ENCODE measurements at places on chromosomes 11 and 22.

DNA sequence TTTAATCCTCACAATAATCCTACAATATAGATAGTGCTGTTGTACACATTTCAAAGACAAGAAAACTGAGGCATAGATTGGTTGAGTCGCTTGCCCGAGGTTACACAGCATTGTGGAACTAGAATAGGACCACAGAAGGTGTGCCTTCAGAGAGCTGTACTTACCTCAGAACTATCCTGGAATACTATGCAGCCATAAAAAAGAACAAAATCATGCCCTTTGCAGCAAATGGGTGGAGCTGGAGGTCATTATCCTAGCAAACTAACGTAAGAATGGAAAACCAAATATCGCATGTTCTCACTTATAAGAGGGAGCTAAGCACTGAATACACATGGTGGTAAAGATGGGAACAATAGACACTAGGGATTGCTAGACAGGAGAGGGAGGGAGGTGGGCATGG, 15.7 kb upstream of the NAV2 start:
- DNase-seq = no peak

GRCh38 chr11:124085997-124086846, 29.0 kb upstream of the VWA5A start:
- no peak for DNase-seq

- DNase-seq = no peak
Observed at GRCh38 chr11:12139144-12139881, 28.9 kb downstream of the MICAL2 start.

DNA sequence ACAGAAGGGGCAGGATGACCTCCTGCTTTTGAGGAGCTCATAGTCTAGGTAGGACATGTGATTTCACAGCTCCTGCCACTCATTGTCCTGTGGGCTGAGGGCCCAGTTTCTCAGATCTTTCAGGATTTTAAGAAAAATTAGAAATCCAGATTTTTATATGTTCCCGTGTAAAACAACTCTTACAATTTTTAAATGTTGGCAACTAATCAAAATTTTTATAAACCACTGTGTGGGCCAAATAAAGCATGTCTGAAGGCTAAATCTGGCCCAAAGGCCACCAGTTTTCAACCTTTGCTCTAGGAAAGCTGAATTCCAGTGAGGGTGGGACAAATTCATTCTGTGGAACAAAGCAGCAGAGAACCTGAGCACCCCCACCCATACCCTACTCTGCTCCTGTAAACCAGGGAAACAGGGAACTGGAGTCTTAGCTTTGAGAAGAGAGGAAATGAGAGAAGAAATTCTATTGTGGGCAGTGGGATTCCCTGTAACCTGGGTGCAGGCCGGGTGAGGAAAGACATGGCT, 20.6 kb downstream of the LRRC32 start:
- DNase-seq = no peak

DNA sequence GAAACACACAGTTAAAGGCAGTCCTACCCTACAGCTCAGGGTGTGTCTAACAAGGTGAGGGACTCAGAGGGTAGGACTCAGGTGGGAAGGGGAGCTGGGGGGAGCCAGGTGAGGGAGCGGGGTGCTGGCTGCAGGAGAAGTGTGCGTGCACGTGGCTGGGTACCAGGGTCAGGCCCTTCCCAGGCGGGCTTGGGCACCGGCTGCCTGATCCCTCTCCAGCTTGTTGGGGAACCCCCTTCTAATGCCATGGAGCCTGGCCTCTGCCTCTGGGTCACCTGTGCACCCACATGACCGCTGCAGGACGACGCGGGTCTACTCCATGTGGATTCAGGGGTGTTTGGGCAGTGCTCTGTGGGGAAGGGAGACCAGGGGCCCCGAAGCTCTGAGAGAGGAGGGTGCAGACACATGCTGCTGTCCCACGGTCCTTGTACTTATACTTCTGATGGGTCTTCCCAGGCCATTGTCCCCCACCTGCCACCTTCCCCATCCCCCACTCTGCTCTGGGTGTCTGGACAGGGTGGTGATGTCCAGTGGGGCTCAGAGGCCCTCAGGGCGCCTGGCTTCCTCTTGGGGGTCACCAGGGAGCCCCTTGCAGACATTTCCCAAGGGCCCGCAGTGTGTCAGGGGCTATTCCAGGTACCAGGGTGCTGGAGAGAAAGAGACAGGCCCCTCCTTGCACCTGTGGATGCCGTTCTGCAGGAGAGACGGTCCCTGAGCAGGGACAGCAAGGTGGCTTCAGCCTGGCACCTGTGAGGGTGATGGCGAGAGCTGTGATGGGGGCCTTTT, 10.4 kb upstream of the MRGPRD start:
- no peak for DNase-seq

DNA sequence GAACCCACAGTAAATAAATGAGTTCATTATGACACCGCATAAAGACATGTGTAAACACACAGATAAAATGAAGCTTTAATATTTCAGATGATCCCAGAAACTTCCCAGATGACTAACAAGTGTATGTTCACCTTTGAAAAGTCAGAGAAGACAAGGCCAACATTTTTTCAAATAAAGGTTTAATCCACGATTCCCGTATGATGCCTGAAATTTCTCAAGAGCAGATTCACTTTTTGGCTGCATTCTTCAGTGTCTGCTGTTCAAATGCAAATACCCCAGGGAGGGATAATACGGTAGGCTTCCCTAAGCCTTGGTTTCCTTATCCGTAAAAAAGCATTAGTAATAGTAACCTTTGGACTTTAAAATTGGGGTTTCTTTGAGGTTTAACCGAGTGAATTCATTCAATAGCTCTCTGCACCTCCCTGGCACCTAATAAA, 62.5 kb downstream of the SYTL2 start:
- no peak for DNase-seq

DNA sequence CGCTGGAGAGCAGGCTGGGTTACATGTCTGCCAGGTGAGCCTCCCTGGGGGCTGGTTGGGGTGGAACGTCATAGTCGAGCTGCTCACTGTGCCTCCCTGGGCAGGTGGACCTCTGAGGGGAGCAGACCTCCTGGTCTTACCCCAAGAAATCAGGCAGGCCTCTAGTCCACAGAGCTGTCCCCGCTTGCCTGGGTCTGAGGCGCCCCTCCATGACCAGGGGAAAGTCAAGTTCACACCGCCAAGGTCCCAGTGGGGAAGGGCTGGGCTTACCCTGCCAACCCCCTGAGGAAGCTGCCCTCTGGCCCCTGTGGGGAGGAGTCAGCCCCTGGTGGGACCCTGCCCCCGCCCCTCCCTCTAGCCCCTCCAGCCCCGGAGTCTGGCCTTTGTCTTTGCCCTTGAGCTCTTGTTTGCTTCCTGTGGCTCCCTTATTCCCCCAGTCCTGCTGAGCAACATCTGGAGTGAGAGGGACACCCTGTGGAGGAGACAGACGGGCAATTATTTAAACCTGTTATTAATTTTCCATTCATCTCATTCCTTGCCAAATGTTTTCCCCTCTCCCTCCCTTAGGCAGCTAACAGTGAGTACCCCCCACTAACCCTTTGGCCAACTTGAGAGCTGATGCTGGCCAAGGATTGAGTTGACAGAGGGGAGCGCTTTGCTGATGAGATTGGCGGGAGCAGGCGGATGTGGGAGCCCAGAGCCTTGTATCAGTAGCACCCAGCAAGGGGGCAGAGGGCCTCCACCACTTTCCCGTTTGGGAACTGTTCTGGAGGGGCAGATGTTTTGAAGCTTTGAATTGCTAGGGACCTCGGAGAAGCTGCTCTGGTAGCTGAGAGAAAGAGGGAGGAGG, 83.4 kb downstream of the CEP164 start:
- no peak for DNase-seq

DNA sequence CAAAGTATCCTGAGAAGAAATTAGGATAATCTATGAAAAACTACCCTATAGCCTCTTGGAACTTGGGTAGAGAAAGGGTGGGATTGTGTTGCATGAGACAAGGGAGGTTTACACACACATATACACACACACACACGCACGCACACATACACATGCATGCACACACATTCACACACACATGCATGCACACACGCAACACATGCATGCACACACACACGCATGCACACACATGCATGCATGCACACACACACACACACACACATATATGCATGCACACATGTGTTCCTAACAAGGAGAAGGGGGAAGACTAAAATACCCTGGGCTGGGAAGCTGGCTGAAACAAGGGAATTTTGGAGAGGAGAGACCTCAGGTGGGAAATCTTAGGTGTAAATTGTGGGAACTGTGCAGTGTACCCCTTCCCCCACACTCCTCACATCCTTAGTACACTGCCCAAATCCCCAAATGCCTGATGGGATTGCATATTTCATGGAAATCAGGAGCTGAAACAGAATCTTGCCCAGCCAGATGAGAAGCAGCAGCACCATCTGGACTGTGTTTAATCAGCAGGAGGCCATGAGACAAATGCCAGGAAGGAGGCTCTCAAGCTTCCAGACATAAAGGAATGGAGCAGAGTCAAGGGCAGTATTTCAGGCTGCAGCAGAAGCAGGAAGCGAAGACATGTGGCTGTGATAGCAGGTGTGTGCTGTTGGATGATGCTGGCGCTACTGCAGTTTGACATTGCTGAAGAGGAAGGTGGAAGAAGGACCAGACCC, 14.6 kb upstream of the POLD3 start:
- no peak for DNase-seq

DNA sequence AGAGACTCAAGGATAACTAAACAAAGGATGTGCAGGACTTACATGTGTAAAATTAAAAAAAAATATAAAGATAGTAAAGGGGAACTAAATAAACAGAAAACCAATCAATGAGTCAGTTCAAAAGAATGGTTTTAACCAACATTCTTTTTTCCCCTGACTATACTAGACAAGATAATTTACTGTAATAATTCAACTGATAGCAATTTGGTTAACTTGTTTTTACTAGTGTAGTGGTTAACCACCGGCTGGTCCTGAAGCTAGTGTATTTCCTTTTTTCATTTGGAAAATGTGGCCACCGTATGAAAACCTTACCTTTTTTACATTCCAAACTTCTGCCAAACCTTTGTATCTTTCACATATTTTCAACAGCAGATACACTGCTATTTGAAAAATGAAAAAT, 123.1 kb downstream of the ARHGAP42 start:
- DNase-seq = no peak

GRCh38 chr11:112593440-112593839, 332.8 kb upstream of the PLET1 start:
- no peak for DNase-seq

DNA sequence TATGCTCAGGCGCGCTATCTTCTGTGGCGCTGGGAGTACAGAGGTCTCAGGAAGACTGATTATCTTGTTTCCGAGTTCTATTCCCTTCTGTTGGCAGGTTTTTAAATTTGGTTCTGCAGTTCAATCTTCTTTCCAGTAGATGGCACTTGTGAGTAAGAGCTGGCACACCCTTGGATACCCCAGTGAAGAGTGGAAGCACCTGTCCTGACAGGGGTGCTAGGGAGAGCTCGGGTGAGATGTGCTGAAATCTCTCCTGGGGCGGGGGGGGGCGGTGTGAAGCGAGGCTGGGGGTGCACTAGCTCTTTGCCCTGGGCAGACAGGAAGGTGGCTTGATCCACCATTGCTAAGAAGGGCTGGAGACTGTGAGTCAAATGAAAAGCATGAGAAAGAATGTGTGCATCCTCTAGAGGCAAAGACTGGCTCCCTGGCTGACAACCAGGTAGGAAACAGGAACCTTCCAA, 679.9 kb upstream of the CCDC179 start:
- peak; percentile 3 for DNase-seq

DNA sequence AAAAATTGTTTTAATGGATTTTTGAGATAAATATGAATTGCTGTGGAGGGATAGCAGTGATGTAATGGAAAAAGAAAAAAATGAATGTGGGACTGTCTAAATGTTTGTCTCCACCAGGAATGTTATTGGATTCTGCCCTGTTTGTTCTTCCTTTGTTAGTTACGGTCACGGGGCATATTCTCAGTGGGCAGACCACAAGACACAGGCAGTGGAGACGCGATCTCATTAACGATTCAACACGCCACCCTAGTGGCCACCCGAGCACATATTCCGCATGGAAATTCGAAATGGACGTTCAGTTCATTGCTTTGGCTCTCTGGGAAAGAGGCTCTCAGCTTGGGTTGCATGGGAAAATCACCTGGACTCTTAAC, 151.8 kb upstream of the TTC12 start:
- DNase-seq = no peak

- no peak for DNase-seq
Observed at GRCh38 chr22:32265882-32266767, 11.0 kb upstream of the SLC5A4 start.

DNA sequence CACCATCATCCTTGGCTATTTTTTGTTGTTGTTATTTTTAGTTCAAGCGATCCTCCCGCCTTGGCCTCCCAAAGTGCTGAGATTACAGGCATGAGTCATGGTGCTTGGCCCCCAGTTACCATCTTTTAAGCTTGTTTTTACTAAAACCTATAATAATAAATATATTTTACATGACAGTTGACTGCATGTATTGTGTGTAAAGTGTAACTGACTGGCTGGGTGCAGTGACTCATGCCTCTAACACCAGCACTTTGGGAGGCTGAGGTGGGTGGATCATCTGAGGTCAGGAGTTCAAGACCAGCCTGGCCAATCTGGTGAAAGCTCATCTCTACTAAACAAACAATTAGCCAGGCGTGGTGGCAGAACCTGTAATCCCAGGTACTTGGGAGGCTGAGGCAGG, 386.2 kb downstream of the TENM4 start:
- DNase-seq = no peak

GRCh38 chr11:2701898-2702434, 2.2 kb upstream of the KCNQ1OT1 start:
- no peak for DNase-seq

DNA sequence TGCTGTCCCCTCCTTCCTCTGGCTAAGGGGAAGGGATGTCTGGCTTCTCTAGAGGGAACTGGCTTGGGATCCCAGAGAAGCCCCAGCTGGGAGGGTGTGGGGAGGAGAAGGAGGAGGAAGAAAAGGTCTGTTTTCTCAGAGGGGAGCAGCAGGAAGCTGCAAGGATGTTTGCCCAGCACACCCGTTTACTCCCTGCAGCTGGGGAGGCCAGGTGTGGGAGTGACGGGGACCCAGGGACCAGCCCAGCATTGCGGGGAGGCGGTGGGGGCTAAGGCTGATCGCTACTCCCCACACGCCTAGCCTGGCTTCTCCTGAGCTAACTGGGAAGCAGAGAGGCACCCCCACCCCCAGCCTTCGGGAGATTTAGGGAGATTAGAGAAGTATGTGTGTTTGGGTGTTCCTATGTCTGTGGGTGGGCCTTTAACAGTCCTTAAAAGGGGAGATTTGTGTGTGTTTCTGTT, 3.9 kb downstream of the CREB3L1 start:
- DNase-seq = no peak

- DNase-seq = no peak
Observed at GRCh38 chr11:29962243-29962642, 54.6 kb downstream of the KCNA4 start.

DNA sequence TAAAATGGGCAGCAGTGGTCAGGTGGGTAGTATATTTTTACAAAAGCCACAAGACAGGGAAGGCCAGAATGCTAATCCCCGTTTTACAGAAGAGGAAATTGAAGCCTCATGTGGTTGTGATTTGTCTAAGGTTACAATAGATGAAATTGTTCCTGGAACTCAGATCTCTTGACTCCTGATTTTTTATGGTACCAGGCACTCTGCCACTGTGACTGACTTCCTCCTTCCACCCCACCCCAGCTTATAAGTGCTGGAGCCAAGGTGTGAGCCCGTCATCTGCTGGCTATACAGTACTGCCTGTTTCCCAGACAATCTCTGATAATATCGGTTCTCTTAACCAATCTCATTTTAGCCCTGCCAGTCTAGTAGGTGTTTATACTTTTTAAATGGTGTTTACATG, 1.9 kb downstream of the SLC5A1 start:
- DNase-seq = no peak

Measured in GDM1 (cell line).